ENCODE measurements at places on chromosomes 13 and 19.

DNA sequence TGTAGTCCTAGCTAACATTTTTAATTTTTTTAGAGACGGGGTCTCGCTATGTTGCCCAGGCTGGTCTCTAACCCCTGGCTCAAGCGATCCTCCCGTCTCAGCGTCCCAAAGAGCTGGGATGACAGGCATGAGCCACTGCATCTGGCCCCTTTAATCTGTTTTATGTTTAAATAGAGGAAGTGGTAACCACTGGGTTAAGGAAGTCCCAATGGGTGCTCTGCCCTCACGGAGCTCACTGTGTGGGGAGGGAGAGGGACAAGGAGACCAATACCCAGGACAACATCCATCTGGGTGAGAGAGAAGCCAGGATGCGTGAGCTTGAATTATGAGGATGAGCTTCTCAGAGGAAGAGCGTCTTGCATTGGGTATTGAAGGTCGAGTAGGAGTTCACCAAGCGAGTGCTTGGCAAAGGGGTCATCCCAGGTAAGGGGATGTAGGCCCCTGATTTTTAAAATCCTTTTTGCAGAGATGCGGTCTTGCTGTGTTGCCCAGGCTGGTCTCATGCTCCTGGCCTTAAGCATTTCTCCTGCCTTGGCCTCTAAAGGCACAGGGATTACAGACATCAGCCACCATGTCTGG is 13.8 kb downstream of the YJU2 start:
- DNase-seq = no peak

GRCh38 chr13:109785141-109785891 is 1.1 kb downstream of the IRS2 start:
- DNase-seq = no peak

DNA sequence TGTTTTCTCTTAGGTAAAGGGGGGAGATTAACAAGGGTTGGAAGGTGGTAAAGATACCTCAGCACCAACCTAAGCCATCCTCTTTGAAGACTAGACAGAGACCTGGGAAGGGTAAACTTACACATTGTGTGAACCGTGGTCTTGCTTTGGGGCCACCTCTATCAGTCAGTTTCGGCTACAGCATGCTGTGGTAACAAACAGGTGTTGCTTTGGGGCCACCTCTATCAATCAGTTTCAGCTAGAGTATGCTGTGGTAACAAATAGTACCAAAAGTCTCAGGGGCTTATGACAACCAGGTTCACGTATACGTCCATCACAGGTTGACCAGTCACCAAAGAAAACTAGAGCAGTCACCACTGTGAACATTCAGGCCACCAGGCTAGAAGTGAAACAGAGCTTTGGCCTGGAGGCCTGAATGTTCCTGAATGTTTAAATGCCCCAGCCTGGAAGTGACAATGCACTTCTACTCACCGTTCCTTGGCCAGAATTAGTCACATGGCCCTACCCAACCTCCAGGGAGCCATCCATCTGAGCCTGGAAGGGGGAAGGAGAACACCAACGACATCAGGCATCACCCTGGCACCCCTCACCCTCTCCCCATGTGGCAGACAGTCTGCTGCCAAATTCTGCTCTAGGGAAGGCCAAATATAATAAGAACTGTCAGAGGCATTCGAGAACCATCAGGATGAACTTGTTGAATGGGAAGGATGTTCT is 3.8 kb downstream of the FXYD7 start:
- no peak for DNase-seq

DNA sequence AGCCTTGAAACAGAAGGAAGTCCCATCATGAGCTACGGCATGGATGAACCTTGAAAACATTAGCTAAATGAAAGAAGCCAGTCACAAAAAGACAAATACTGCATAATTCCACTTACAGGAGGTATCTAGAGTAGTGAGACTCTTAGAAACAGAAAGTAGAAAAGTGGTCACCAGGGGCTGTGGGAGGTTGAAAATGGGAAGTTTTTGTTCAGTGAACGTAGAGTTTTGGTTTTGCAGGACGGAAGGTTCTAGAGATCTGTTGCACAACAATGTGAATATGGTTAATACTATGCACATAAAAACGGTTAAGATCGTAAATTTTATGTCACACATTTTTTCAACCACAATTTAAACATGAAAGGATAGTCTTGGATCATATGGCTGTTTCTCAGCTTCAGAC is 11.9 kb upstream of the SLC10A2 start:
- DNase-seq = no peak

- no peak for DNase-seq
Measured at GRCh38 chr13:68440874-68441273, 1210.7 kb upstream of the PCDH9 start.

DNA sequence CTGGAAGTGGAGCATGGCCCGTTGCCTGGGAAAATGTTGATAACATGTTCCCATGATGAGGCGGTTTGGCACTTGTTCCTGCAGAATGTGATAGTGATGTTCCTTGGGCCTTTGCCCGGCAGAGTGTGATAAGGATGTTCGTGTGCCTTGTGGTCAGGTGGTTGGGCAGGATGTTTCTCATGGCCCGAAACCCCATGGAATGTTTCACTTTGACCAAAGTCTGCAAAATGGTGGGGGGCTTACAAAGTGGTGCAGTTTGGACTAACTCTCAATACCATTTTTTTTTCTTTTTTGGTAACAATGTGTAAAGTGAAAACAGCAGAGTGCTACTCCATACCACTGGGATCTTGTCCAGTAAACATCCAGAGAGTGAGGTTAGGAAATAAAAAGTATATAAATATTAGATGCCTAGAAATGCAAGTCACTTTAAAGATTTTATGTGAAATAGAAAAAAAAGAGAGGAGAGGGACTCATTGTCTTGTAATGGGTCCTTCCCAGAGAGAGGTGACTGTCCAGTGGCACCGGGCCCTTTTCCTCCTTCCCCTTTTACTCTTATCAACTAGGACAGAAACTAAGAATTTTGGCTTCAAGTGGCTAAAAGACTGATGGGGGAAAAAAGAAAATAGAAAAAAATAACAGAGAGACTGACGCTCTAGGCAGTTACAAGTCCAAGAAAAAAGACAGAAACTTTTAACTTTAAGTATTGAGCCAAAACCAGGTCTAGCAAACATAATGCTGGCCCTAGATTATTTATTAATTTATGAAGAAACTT is 5.7 kb downstream of the FPR3 start:
- no peak for DNase-seq

DNA sequence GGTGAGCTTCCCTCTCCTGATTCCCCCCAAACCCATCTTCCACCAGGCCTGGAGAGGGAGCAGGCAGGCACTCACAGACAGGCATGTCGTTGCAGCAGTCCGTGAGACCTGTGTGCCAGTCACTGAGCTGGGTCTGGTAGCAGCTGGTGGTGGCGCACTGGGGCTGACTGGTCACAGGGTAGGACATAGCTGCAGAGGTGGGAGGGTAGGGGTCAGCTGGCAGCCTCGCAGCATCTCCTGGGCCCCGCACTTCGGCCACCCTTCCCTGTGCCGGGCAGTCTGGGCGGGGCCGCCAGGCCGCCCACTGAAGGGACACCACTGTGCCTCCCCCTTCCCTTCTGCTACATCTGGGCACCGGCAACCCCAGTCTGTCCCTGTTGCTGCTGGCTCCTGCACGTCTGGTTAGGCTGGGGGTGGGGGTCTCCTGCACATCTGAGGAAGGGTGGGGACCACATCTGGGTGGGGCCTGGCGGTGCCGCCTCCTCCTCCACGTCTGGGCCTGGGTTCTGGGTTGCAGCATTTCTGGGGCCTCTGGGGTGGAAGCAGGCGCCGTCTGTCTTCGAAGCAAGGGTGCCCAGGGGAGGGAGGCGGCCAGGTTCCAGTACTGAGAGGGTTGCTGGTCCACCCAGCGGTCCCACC is 1.1 kb downstream of the CNFN start:
- no peak for DNase-seq

DNA sequence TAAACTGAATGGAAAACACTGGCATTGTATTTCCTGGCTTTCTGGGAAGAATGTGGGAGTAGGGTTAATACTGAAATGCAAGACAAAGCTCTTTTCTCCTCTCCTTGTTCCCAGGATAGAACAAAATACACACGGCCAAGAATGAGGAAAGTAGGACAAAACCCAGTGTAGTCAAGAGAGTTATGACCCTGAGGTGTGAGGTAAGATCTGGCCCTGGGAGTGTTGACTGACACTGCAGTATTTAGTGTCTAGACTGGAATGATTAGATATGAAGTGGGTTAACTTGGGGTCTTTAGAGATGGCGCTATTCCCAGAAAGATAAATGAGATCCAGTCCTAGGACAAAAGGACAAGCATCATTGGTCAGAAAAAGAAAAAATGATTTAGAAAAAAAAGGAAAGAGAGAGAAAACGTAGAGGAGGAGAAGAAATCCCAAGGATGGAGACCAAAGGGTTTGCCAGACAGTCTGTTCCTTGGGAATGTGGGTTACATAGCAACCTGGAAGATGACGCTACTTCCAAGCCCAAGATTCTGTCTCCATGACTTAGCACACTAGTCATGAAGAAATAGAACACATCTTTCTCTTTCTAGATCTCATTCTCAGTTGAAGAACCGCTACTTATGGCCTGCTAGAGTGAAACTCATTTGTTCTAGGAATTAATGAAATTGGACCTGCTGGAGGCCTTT is 543.6 kb upstream of the GPC6 start:
- DNase-seq = no peak

- no peak for DNase-seq
Measured at GRCh38 chr13:107493266-107493665, 722.1 kb downstream of the LIG4 start.

DNA sequence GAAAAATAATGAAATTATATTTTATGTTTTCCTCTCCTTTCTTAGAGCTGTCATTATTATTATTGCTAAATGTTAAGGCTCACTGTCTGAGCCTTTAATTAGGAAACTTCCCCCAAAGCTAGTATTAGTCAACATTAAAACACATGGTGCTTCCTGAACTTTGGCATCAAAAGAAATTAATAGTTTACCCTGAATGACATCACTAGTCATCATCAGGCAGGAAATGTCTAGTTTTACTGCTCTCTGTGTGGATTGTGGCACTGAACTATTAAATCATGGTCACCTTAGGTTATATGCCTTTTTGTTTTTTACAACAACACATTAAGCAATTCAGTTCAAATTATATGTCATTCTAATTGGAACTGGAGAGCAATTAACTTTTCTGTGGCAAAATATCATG is 595.5 kb downstream of the SLITRK1 start:
- no peak for DNase-seq

- DNase-seq = peak; percentile 58
Measured at GRCh38 chr19:5333581-5334365, 6.8 kb downstream of the PTPRS start.

GRCh38 chr13:32134241-32135055 is 102.9 kb downstream of the FRY start:
- DNase-seq = no peak

DNA sequence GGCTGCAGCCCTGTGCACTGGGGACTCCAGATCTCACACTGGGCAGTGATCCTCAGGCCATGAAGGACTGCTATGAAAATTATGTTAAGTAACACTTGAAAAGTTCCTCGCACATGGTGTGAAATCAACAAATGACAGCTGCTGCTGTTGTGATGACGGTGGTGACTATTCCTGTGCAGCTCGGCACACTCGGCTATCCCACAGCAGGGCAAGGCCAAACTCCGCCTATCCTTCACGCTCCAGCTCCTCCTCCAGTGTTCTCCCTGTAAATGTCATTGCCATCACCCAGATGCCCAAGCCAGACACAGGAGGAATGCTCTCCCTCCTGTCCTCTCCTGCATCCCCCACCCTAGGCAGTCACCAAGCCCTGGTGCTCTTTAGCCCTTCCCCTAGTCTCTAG is 31.3 kb downstream of the GRIK5 start:
- DNase-seq = no peak

GRCh38 chr13:83667606-83668005 is 214.7 kb downstream of the SLITRK1 start:
- no peak for DNase-seq

- DNase-seq = no peak
Measured at GRCh38 chr13:47661076-47661475, 340.0 kb downstream of the SUCLA2 start.

DNA sequence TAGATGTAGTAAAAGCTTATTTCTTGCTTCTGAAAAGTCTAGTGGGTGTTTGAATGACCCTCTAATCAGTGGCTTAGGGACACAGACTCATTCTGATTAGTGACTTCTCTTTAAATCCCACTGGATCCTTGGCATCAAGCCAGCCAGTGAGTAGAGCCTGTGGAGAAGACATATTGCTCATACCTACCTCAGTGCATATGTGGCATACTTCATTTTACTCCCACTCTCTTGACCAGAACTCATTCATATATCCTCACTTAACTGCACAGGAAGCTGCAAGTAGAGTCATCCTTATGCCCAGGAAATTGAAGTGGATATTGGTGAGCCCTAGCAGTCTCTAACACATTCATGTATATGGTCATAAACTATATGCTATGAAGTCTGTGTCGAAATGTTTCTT is 148.3 kb downstream of the PDS5B start:
- DNase-seq = no peak

GRCh38 chr19:40807147-40808020 is 8.4 kb downstream of the EGLN2 start:
- DNase-seq = no peak

- no peak for DNase-seq
Measured at GRCh38 chr13:50809133-50810090, 34.1 kb downstream of the DLEU7 start.

DNA sequence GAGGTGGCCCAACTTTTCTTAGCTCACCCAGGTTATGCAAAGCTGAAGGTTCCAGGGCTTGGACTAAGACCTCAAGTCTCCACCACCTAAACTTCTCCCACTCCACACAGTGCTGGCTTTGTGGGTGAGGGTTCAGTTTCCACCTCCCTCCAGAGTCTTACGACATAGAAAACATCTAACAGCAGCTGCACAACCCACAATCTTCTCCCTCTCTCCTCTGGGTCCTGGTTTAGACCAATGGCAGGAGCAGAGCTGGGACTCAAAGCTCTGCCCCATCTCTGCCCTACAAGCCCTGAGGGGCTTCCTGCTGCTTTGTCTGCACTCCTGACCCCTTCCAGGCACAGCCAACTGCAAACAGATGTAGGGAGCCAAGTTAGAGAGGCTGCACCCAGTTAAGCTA is 16.0 kb downstream of the IRGC start:
- no peak for DNase-seq

- no peak for DNase-seq
Measured at GRCh38 chr13:20608438-20609020, 41.6 kb downstream of the IFT88 start.

GRCh38 chr19:40190891-40191835 is at the start of gene MAP3K10:
MAP3K10 (plus strand) TSS chr19:40191426; CDS start chr19:40192032, 606 bp downstream.
- peak; percentile 92 for DNase-seq

- no peak for DNase-seq
Measured at GRCh38 chr13:102968572-102969228, 97.5 kb downstream of the SLC10A2 start.
